ENCODE measurements at places on chromosomes 12 and 14. TPM values are rescaled to one million over a fixed set of nuclear protein-coding genes. Genes with fewer than 3 reads are reported as not detected.
A peak's percentile ranks its signal among the peaks of the same experiment; 100 is the strongest.

DNA sequence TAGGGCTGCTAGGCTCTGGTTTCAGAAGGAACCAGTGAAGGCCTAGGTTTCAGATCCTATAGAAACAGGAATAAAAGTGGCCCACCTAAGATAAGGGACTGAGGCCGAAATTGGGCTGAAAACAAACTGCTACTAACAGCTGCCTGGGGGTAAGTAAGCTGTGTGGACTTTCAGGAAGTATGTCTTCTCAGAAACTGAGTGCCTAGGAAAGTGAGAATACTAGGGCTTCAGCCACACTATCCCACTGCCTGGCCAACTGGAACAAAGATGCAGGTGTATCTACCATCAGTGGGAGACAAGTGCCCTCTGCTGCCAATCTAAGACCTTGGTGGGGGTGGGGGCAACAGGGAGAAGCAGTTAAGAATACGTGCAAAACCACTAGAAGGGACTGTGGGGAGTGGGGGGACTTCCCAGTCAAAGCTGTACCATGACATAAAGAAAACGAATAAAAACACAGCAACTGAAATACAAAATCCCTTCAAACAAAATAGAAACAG lies 82.5 kb downstream of the MED13L start:
- no peak for DNase-seq

KNTC1 gene
- total RNA-seq, result 36.5 TPM

DNA sequence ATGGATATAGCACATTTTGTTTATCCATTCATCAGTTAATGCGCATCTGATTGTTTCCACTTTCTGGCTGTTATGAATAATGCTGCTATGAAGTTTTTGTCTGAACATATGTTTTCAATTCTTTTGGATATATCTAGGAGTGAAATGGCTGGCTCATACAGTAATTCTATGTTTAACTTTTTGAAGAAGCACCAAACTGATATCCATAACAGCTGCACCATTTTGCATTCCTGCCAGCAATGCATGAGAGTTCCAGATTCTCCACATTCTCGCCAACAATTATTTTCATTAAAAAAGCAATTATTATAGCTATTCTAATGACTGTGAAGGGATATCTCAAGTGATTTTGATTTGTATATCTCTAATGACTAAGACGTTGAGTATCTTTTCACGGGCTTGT lies 89.9 kb upstream of the PPP4R3A start:
- DNase-seq, result no peak

- DNase-seq, result peak; percentile 94
Observed at GRCh38 chr14:55454264-55455002, 14.0 kb upstream of the TBPL2 start.

- no peak for DNase-seq
Observed at GRCh38 chr14:100603341-100604120, 16.3 kb upstream of the BEGAIN start.

C1R gene
- 112 TPM for total RNA-seq

TMEM229B gene
- total RNA-seq, result 21.5 TPM

DNA sequence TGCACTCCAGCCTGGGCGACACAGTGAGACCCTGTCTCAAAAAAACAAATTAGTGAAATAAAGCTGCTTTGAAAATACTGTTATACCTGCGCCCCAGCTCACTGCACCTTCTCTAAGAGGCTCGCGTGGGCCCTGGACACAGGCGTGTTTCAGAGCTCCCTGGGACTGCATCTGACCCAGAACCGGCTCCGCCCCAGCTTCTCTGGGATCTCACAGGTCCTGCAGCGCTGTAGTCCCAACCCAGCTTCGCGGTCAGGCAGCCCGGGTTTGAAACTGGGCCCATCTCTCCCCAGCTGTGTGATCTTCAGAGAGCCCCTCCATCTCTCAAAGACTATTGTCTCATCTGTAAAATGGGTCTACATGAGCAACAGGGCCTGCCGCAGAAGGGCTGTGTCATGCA lies 7.5 kb downstream of the RIMBP2 start:
- no peak for DNase-seq

DNA sequence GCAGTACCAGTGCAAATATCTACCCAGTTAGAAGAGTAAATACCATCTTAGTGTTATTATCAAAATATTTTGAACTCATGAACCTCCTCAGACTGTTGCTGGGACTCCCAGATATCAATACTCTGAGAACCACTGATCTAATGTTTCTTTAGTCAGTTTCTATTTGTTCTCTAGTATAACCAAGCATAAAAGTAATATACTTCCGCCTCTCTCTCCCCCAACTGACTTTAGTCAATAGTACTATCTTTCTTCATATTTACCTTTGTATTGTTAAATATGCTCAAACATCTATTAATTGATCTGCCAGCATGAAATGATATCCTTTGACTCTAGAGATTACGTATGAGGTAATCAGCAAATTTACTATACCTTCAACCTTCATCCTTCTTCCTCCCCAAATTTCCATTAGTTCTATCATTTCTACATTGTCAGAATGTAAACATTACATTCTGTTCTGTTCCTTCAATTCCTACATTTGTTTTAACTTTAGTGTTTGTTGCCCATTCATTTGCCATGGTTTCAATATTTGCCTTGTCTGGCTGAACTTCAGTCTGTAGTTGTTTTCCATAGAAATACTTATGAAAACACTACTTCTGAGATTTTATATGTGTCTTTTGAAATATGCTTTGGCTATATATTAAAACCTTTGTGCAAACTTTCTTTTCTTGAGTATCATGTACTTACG lies 192.5 kb upstream of the PDE3A start:
- no peak for DNase-seq

RNU4-1 gene
- total RNA-seq, result not detected

- DNase-seq, result peak; percentile 41
Observed at GRCh38 chr12:10366875-10367274, 23.0 kb downstream of the KLRK1 start.

DNA sequence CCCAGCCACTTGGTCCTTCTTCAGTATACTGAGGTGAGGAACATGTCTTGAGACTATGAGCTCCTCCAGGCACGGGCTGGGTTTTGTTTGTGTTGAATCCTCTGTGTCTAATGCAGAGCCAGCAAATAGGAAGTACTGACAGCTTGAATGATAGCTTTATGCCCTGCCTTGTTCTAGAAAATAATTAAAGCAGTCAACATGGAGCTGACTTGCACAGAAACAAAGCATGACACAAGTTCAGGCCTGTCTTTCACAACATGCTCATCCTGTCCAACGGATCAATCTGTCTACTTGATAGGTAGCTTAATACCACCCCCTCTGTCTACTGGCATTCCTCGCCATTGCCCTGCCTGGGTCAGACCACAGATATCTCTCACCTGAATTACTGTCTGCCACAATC lies 140.9 kb downstream of the ESRRB start:
- no peak for DNase-seq

FOXN4 gene
- not detected for total RNA-seq
